NCI-H2171 (cell line): ENCODE measurements at places on chromosomes 4 and X.

DNA sequence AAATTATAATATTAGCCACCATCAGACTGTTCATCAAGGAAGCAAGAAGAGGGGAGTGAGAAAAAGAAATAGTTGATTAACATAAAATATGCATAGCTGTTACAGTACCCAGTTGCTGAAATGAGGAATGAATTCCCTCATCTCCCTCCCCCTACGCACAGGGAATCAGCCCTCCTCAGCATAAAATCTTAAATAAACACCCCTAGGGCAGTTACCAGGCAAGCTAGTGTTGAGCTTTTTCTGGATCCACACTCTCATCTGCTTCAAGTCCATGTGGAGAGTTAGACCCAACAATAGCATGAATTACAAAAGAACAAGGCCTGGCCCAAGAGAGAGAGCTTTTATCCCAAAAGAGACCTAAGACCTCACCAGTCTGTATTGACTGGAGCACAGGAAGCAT lies 19.0 kb upstream of the SYTL4 start:
- DNase-seq, result no peak

DNA sequence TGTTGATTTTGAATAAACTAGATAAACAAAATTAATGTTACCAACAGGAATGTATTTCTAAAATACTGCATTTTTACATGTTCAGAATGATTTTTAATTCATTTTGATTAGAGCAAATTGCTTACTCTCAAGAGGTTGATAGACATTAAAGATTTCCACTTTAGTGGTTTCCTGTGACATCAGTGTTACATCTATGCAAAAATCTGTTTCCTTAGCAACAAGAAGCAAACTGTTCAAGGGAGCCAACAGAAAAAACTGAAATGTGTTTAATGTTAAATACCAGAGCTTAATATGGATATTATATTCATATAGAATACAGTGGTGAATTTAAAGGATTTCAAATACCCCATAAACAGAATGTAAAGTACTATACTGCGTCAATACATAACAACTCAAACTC lies 277.8 kb downstream of the GABRG1 start:
- DNase-seq, result no peak

- DNase-seq, result no peak
Observed at GRCh38 chrX:49244207-49244606, 8.9 kb downstream of the CCDC22 start.

- no peak for DNase-seq
Observed at GRCh38 chr4:20639346-20639745, 60.9 kb upstream of the PACRGL start.

GRCh38 chrX:11437642-11438379 lies 144.6 kb downstream of the AMELX start:
- no peak for DNase-seq
